ENCODE measurements at places on chromosomes 11 and 22.

DNA sequence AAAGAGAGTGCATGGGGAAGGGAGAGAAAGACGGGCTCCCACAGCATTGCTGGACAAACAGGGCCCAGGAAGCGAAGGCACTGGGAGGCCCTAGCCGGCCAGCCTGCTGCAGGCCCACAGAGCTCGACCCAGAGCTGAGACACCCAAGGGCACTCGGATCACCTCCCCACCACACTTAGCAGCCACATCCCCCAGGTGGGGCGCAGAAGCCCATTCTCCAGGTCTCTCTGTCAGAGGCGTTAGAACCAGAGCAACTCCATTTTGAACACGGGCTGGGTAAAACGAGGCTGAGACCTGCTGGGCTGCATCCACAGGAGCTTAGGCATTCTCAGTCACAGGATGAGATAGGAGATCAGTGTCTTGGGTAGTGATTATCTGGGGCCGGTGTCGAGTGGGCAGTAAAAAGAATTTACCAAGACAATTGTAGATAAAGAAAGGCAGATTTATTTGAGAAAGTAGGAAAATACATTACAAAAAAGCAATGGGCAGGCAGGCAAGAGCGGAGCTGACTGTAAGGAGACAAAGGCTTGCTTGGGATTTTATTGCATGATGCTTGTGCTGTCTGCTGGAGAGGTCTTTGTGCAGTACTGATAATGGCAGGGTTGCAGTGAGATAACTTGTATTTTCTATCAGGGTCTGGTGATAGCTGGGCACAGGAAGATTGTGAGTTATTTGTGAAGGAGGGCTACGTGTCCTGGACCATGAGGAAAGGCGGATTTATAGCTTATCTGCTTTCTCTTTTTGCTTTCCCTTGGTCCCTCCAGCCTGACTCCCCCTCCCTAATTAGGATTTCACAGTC, 13.4 kb upstream of the CAPN5 start:
- DNase-seq = no peak

- DNase-seq = no peak
Observed at GRCh38 chr11:94649254-94649653, 82.1 kb downstream of the PIWIL4 start.

- no peak for DNase-seq
Observed at GRCh38 chr11:106311531-106312230, 234.2 kb downstream of the AASDHPPT start.

GRCh38 chr11:41456269-41456668, 3.2 kb downstream of the LRRC4C start:
- DNase-seq = no peak

DNA sequence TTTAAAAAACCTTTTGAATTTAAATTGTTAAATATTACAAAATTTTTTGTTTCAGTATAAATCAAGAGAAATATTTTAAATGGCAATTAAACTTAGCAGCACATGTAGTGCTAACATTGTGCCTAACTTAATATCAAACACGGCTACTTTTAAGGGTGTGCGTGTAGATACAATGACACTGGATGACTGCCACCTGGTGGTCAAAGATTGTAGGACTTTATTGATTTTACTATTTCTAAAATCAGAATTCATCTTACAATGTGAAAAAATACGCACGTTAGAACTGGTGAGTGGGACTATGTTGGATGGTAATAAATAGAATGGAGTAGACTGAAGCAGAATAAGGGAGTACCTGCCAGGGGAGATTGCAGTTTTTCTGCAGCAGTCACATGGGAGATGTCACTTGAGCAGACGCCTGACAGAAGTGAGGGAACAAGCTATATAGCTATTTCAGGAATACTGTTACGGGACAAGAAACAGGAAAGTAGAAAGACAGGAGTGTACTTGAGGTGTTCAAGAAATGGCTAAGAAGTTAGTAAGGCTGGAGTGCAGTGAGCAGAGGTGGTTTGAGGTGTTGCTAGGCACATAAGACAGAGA, 52.9 kb downstream of the UVRAG start:
- DNase-seq = peak; percentile 45

DNA sequence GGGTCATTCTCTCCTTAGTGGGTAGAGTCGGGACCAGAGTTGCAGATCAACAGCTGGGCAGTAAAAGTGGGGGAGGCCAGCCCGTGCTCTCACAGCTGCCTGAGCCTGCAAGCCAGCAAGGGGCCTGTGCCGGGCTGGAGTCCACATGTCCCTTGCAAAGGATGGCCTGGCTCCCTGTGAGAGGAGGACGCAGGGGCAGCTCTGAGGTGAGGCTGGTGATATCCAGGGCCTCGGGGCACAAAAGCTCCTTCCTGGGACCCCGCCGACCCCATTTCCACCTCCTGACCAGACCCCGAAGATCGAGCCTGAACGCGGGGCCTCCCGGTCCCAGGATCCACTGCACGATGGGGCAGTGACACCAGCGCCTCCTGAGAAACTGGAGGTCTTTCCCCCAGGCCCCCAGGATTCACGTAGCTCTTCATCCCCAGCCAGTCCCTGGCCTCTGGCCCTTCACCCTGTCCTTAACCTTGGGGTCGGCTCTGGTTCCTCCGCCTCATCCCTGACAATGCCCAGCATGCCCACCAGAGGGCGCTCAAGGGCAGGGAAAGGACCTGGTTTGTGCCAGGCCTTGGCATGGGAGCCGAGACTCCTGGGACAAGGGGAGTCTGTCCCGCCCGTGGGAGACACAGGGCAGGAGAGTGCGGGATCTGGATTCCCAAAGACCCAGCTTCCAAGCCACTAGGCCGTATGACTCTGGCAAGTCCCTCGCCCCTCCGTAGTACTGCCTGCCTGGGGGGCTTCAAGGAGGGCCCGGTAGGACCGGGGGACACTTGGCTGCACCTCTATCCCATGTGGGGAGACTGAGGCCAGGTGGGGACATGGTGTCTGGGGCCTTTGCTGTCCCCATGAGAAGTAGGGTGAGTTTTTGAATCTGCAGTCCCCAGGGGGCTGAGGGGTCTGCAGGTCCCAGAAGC, 17.8 kb upstream of the WNT7B start:
- DNase-seq = peak; percentile 91

GRCh38 chr11:27696115-27696514, 4.1 kb downstream of the BDNF start:
- DNase-seq = no peak

DNA sequence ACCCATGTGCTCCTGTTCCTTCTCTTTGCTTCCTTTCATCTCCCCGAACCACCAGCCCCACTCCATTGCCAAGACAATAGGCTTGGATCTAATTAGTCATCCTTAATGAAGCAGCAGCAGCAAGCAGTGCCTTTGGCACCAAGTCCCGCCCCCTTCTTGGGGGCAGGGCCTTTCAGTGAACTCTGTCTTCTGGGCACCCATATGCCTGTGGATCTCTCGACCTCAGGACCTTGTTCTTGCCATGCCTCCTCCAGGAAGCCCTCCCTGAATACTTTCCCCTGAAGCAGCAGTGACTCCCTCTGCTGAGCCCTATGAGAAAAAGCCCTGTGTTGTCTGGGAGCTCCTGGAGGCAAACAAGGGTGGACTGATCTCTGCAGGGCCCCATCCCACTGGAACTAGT, 32.1 kb downstream of the ARHGEF17 start:
- DNase-seq = no peak

- no peak for DNase-seq
Observed at GRCh38 chr11:60064111-60064510, 7.6 kb downstream of the MS4A3 start.
